ENCODE measurements at places on chromosomes 16 and 17. TPM values are rescaled to one million over a fixed set of nuclear protein-coding genes. Genes with fewer than 3 reads are reported as not detected.

Gene CSH2
- not detected for total RNA-seq

Gene ATP1B2
- not detected for total RNA-seq

Gene SPATA22
- total RNA-seq: not detected

Gene SOST
- total RNA-seq: not detected

Gene CNGB1
- not detected for total RNA-seq

Gene CD300A
- total RNA-seq: not detected

Gene ADAMTS18
- total RNA-seq: not detected

Gene ICAM2
- total RNA-seq: not detected

Gene KRT31
- not detected for total RNA-seq

Gene KRT28
- total RNA-seq: not detected

Gene CCDC137
- 7.7 TPM for total RNA-seq

Gene HYDIN
- under 0.01 TPM for total RNA-seq

Gene CFAP20
- total RNA-seq: 82.2 TPM

Gene PRSS36
- total RNA-seq: 2.6 TPM

Gene PKMYT1
- 27.3 TPM for total RNA-seq

Gene KRT24
- total RNA-seq: not detected

All from RPMI7951 (cell line).